ACHN (cell line): ENCODE measurements at places on chromosomes 5 and 9.

- peak; percentile 55 for DNase-seq
Observed at GRCh38 chr9:16867576-16868311, 2.7 kb downstream of the BNC2 start.

GRCh38 chr5:168947212-168947868 is 353.6 kb downstream of the SLIT3 start:
- peak; percentile 41 for DNase-seq

DNA sequence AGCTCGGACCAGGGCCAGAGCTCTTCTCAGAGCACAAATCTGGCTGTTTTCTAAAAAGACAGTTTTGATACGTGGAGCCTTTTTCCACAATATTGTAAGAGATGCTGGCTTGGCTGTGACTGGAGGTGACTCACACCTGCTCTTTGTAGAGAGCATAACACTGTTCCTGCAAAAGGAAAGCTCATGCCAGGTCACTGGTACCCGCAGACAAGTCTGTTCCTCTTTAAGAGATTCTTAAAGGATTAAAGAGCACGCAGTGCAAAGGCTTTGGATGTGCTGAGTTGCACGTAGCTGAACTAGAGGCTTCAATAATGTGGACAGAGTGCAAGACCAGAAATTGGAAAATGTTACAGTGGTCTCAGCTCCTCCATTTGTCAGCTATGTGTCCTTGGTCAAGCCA is 19.0 kb downstream of the ACTL7B start:
- no peak for DNase-seq

DNA sequence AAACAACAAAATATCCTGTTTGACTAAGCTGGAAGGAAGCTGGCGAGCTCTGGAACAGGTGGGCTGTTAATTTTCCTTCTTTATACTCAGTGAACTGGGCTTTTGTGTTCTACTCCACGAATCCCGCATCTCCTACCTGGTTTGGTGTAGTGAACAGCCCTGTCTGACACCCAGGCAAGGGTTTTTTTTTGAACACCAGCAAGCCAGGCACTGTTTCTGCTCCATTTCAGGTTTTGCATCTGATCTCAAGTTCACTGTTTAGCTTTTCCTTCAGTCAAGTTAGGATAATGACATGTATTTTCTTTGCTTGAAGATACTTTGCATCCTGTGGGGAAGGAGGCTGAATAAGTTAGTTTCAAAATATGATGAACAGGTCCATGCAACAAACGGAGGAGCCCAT is 204.5 kb downstream of the SEMA6A start:
- DNase-seq, result no peak

DNA sequence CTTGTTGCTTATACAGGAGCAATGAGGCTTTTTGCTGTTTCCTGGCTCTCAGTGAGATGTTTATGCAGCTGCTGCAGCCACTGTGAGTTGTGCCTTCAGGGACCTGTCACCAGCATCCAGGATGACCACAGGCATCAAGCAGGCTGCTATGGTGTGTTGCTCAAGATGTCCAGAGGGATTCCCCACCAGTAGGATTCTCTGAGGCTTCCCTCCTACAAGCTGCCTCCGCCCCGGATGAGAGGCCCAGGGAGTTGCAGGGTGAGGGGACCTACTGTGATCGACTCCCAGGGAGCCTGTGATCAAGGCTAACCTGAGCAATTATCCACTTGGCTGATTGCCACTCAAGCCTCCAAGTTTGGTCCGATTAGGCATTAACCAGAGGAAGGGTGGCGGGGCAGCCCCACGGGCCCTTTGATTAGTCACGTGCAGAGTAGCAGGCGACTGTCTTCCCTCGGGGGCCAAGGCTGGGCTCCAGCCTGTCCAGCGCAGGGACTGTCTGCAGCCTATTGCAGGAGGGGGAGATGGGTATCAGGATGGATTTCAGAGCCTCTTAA is 1.8 kb upstream of the FAT2 start:
- DNase-seq, result no peak

DNA sequence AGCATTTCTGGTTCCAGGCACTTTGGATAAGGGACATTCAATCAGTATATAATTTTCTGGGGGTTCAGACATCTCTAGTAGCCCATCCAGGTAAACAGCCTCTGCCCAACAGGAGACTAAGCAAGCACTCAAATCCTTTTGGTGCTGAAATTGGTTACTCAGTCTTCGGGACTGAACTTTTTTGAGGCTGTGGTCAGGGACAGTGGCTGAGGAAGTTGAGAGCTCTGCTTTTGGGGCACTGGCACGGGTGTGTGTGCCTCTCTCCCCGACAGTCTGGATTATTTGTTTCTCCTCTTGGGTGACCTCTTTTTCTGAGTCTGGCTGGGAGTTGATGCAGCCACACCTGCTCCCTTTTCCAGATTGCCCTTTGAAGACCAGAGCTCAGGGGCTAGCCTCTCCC is 47.6 kb downstream of the ACER2 start:
- no peak for DNase-seq

DNA sequence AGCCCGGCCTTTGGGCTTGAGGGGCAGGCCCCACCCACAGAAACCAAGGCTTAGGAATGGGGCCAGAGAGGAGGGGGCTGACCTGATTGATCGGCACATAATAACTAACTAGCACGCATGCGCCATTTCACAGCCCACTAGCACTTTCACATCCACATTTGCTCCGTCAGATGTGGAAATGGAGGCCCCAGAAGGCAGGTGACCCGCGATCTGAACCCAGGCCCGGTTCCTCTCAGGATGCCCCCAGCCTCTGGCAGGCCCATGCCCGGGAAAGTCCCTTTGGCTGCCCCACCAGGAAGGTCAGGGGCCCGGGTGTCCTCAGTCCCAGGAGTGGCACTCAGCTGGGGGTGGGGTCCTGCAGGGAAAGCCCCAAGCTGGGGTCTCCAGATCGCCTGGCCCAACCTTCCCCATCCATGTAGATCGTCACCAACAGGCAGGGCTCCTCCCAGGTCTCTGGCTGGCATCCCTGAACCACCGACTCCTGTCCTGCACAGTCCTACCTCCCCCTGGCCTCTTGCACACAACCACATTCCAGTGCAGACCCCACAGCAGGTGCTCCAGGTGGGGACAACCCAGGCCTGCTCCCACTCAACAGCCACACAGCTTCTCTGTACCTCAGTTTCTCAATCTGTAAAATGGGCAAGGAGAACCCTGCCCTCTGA is 46.7 kb downstream of the VAV2 start:
- DNase-seq, result no peak

DNA sequence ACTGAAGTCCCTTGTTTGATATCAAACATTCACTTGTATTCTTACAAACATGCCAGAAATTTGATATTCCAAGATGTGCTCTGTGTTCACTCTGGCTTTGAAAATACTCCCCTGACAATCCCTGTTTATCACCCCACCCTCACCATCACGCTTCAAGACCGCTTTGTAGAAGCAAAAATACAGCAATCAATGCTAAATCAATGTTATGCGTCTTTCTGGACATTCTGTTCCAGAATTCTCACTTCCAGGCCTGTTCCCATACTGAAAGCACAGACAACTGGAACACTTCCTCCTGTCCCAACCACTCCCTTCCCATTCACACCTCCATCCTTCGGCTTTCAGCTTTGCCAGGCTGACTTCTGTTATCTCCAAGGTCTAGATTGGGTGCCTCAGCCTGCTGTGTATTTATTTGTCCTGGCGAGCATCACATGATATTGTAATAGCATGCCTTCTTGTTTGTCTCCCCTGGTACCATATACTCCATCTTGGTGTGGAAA is 72.8 kb downstream of the SNCAIP start:
- no peak for DNase-seq

GRCh38 chr5:144308174-144308573 is 137.5 kb downstream of the KCTD16 start:
- DNase-seq, result no peak

DNA sequence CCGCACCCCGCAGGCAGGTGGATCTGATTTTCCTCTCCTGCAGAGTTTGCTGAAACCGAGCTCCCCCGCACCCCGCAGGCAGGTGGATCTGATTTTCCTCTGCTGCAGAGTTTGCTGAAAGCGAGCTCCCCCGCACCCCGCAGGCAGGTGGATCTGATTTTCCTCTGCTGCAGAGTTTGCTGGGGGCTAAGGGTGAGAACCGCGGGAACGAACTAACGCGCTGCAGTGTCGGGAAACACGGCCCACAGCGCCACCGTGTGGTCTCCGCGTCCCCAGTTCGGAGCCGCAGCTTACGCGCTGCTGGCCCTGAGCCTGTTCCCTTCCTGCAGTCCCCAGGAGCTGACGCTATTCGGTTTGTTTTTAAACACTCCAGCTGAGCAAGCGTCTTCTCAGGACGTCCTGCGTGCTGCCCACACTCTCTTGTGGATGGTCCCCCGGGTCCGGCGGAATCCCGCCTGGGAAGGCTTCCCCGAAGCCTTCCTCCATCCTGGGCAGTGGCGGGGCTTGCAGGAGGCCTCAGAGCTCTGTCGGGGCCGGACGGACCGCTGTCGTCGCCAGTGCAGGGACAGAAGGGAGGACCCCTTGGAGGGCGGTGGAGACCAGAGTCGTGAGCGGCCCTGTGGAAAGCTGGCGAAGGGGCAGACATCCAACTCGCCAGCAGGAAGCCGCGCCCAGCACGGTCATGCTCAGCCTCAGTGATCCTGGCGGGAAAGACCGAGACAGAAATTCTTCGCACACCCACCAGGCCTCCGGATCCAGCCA is 121.2 kb upstream of the LPCAT1 start:
- peak; percentile 70 for DNase-seq

DNA sequence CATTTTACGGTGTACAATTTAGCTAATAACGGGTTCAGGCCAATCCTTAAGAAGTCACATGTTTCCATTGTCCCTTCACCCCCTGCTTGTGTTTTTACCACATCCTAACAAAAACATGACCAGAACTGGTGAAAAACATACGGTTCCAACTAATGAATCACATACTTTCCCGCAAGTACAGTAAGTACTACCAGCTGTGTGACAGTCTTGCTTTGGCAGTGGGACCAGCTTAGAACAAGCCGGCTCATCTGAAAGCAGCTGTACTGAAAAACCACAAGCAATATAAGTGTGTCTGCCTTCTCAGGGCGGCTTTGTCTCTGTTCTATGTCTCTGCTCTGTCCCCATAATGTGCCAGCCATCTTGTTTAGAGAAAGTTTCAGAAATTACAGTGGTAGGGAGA is 242.5 kb downstream of the BNC2 start:
- peak; percentile 23 for DNase-seq

- DNase-seq, result no peak
Observed at GRCh38 chr5:95835682-95836385, 13.3 kb upstream of the GLRX start.

GRCh38 chr9:104386013-104386412 is 118.0 kb upstream of the OR13F1 start:
- no peak for DNase-seq

GRCh38 chr5:36070687-36071571 is 4.2 kb upstream of the UGT3A2 start:
- peak; percentile 31 for DNase-seq

DNA sequence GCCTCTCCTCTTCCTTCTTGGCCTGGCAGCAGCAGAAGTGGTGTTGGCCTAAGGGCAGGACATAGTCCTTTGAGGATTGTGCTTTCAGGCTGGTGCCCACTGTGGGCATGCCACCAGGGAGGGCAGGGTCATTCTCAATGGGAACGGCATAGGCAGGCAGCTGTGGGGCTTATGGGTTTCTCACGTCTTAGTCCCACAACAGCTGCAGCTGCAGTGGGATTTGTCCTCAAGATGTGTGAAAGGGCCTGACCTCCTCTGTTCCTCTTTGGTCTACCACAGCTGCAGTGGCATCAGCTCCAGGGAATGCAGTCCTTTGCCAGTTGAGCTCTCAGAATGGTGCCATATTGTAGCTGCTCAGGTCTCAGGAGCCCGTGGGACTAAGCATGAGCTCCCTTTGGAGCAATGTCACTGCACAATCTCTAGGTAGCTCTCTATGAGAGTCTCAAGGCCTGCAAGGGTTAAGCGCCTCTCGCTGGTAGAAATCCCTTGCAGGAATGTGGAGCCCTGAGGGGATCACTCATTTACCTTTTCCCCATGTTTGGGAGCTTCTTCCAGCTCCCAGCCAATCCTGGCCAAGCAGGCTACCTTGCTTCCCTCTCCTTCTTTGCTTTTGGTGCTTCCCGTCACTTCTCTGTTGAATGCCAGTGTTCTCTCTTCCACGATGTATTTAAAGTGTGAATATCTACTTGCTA is 104.8 kb downstream of the GNA14 start:
- no peak for DNase-seq

DNA sequence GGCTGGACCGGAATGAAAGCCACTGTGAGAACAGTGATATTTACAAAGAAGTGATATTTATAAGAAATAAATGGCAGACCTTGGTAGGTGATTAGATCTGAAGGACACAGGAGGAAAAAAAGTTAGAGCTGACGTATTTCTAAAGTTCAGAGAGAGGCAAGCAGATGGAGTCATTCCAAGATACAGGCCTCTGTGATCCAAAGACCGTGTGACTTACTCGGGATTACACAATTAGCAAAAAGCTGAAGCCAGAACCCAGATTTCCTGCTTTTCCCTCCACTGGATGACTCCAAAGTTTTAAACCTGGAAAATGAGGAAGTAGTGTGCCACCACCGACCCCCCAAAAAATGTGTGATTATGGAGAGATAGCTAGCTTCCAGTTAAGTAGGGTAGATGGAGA is 3.1 kb upstream of the DOCK8 start:
- DNase-seq, result no peak

DNA sequence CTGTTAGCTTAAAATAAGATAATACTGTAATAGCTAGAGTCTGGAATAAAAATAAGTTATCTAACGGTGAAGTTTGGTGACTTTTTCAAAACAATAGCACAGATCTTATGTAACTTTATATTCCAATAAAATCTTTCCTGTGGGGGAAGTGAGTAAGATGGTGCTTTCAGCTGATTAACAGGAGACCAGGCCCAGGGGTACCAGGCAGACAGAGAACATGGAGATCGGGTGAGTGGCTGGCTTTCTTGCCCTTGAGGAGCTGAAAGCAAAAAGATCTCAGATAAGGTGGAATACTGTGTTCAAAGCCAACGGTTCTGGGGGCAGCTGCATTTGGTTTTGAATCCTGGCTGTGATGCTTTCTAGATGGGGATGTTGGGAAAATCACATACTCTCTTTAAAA is 61.3 kb downstream of the MAT2B start:
- no peak for DNase-seq

DNA sequence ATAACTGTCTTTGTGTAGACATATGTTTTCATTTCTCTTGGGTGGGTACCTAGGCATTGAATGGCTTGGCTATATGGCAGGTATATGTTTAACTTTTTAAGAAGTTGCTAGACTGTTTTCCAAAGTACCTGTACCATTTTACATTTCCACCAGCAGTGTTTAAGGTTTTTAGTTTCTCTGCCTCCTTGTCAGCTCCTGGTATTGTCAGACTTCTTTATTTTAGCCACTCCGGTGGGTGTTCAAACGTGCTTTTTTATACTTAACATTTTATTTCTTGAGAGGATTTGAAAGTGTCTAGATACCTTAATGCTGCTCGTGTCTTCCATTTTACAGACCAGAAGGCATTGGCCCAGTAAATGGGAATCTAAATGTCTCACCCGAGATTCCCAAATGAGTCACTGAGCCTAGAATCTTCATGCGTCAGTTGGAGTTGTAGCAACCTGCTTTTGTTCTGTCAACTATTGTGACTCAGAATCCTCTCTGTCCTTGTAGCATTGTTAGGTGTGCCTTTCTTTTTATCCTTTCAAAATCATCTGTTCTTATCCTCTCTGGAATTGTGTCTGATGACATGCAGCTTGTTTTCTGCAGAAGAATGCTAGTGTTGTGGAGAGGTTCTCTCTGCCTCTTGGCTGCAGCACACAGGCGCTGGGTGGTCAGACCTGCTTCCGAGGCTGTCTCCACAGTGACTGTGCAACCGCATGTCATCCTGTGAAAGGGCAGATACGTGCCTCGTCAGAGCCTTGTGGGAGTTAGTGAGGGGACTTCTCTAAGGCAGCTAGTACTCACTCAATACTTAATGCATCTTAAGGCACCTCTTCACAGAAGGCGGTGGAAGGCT is 291.8 kb downstream of the AOPEP start:
- DNase-seq, result peak; percentile 73

GRCh38 chr9:120439926-120440325 is 140.0 kb downstream of the CDK5RAP2 start:
- DNase-seq, result no peak
